Uterus (tissue), 4 donors: ENCODE measurements at places on chromosomes 5 and 9. TPM values are rescaled to one million over a fixed set of nuclear protein-coding genes. Genes with fewer than 3 reads are reported as not detected.

- H3K27ac ChIP-seq: no peak overlapping the region
- DNase-seq: no peak
- no peaks in the 10 kb centered on the region for H3K27me3 ChIP-seq
- H3K36me3 ChIP-seq: no peaks in the 10 kb centered on the region
- H3K4me3 ChIP-seq: no peak overlapping the region
These were observed 164.2 kb downstream of the PDE4D start for GRCh38 chr5:59729357-59729756.

GBGT1 gene
- 8.7 TPM for total RNA-seq

DNA sequence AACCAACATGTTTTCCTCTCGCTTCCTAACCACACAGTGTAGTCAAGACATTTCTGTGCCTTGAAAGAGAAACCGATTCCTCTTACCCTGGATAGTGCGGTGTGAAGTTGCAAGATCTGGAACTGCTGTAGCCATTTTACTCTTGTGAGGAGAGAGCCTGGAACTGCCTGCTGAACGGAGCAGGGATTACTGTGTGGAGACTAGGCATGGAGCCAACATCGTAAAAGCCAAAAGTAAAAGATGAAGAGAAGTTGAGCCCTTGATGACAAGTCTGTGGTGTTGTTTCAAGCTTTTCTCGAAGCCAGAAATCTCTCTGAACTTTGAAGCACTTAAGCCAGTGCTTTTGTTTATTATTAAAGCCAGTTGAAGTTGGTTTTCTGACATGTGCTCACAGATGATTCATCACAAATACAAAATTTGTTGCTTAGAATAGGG, 110.1 kb upstream of the GRIN3A start:
- no peak overlapping the region for H3K4me3 ChIP-seq
- no peaks in the 10 kb centered on the region for H3K27me3 ChIP-seq
- no peak overlapping the region for H3K27ac ChIP-seq
- no peaks in the 10 kb centered on the region for H3K4me1 ChIP-seq
- no peak for DNase-seq

C1QTNF3 gene
- 10.8 TPM for total RNA-seq

FOCAD gene
- 42.1 TPM for total RNA-seq

- no peaks in the 10 kb centered on the region for H3K27me3 ChIP-seq
- H3K4me1 ChIP-seq: no peaks in the 10 kb centered on the region
- no peaks in the 10 kb centered on the region for H3K36me3 ChIP-seq
- no peak overlapping the region for H3K4me3 ChIP-seq
- no peak for DNase-seq
These were observed 439.1 kb downstream of the NR2F1-AS1 start for GRCh38 chr5:93141969-93142368.

DNA sequence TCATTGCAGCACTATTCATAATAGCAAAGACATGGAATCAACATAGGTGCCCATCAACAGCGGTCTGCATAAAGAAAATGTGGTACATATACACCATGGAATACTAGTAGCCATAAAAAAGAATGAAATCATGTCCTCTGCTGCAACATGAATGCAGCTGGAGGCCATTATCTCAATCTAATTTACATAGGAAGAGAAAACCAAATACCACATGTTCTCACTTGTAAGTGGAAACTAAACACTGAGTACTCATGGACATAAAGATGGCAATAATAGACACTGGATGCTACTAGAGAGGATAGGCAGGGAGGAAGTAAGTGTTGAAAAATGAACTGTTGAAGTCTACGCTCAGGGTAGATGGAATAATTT, 203.9 kb upstream of the CDH9 start:
- no peaks in the 10 kb centered on the region for H3K36me3 ChIP-seq
- no peaks in the 10 kb centered on the region for H3K4me1 ChIP-seq
- no peak for DNase-seq
- no peaks in the 10 kb centered on the region for H3K27me3 ChIP-seq
- H3K4me3 ChIP-seq: no peak overlapping the region

MEGF10 gene
- not detected for total RNA-seq

DNA sequence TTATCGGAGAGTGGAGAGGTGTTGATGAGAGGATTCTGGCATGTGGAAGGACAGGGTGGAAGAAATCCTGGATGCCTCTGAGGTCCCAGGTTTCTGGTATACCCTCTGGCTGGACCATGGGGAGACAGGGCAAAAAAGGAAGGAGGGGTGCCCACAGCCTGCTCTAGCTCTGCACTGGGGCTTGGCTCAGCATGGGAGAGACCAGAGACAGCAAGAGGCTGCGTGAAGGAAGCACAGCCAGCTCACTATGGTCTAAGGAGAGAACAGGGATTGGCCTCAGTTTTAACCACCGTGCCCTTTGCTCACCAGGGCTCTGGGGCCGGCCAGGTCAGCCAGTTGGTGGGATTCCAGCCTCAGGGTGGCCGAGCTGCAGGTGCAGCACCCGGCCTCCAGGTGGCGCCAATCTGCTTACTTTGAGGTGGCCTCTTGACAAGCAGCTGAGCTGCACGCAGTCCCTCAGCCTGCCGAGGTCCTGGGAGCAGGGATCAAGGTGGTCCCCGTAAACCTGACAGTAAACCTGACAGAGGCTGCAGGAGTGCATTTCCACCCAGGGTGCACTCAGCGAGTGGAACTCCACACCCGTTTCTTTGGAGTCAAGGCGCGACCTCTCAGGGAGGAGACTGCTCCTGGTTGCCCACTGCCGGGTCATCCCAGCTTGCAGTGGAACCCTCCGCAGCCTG, 25.0 kb upstream of the SPTLC1 start:
- no peaks in the 10 kb centered on the region for H3K4me1 ChIP-seq
- peak; percentile 84 for DNase-seq
- peak overlapping the region; percentile 81 for H3K27ac ChIP-seq
- no peaks in the 10 kb centered on the region for H3K27me3 ChIP-seq

TNFSF15 gene
- total RNA-seq: 0.15 TPM

GRCh38 chr9:35606138-35606504, 1.1 kb downstream of the TESK1 start:
- peak overlapping the region; percentile 92 for H3K27ac ChIP-seq
- no peaks in the 10 kb centered on the region for H3K27me3 ChIP-seq
- H3K4me1 ChIP-seq: no peaks in the 10 kb centered on the region
- no peaks in the 10 kb centered on the region for H3K36me3 ChIP-seq

TYRP1 gene
- 0.24 TPM for total RNA-seq

RFX3 gene
- total RNA-seq: 43.3 TPM

HNRNPA0 gene
- 35.6 TPM for total RNA-seq

GRCh38 chr5:108295578-108296368, 86.1 kb downstream of the FBXL17 start:
- H3K27ac ChIP-seq: no peak overlapping the region
- H3K36me3 ChIP-seq: no peaks in the 10 kb centered on the region
- H3K4me1 ChIP-seq: no peaks in the 10 kb centered on the region

DNA sequence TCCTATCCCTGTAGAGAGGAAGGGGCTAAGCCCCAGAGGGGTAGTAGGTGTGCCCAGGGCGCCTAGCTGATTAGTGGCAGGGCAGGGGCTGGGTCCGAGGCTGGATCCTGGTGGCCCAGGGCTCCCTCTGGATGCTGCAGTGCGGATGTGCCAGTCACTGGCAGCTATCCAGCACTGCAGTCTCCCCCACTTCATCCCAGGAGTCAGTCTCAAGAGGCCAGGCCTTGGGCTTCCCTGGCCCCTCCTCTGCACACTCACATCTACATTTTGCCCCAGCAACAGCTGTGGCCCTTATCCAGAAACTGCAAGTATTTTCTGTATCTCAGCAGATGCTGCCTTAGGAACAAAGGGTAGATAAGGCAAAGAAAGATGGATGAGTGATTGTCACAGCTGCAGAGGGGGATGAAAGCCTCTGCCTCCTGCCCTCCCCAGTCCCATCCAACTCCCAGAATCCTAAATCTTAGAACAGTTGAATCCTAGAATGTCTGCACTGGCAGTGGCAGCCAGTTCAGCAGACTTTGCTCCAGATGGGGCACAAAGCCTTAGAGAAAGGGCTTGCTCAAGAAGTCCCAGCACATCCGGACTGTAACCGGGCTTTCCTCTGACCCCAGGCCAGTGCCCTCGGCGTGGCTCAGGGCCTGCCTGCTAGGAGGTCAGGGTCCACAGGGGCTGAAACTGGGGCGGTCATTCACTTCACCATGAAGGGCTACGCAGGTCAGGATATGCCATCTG, 1.6 kb downstream of the ANXA6 start:
- no peak for DNase-seq
- H3K27me3 ChIP-seq: no peaks in the 10 kb centered on the region
- H3K4me1 ChIP-seq: peaks cover 8% of the 10 kb centered on the region
